Stimulated activated CD4-positive, alpha-beta T cell treated with anti-CD3 and anti-CD28 coated beads, Interleukin-2, amount 100 ng/mL, for 48 hours (primary cell): ENCODE measurements at places on chromosomes 13 and 19.
A peak's percentile ranks its signal among the peaks of the same experiment; 100 is the strongest.

GRCh38 chr13:110326263-110326904, 19.3 kb downstream of the COL4A2 start:
- DNase-seq: no peak

GRCh38 chr19:38676023-38676877, 28.8 kb downstream of the ACTN4 start:
- DNase-seq: no peak

DNA sequence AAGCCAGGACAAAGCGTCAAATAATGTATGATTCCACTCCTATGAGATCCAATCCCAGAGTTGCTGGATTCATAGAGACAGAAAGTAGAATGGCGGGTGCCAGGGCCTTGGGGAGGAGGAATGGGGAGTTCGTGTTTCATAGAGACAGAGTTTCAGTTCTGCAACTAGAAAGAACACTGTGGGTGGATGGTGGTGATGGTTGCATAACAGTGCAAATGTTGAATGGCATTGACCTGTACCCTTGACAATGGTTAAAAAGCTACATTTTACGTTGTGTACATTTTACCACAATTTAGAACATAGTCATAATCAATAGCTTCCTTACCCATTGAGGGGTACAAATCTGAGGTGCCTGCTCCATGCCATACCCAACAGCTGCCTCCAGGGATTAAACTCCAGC, 33.4 kb downstream of the MBD3L2B start:
- no peak for DNase-seq

DNA sequence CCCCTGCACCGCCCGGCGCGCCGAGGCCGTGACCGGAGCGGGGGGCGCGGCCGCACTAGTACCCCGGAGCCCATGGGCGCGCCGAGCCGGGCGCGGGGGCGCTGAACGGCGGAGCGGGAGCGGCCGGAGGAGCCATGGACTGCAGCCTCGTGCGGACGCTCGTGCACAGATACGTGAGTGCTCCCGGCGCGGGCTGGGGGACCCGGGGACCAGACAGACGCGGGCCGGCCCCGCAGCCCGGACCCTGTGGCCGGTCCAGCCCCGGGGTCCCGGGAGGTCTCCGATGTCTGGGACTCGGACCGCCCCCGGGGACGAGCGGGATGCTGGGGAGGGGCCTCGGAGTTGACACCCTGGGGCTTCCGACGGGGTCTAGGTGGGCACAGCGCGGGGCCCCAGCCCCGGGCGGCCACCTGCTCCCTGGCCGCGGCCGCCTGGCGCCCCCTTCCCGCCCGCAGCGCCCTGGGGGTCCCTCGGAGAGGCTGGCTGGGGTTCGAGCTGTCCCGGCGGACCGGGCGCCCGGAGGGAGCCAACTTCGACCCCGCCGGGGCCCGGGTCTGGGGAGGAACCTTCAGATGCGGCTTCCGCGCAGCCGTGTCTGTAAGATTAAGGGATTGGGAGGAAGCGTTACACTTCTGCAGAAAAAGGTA, 568 bp downstream of the ATP11A start:
- peak; percentile 19 for DNase-seq

DNA sequence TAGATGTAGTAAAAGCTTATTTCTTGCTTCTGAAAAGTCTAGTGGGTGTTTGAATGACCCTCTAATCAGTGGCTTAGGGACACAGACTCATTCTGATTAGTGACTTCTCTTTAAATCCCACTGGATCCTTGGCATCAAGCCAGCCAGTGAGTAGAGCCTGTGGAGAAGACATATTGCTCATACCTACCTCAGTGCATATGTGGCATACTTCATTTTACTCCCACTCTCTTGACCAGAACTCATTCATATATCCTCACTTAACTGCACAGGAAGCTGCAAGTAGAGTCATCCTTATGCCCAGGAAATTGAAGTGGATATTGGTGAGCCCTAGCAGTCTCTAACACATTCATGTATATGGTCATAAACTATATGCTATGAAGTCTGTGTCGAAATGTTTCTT, 148.3 kb downstream of the PDS5B start:
- DNase-seq: no peak

- no peak for DNase-seq
These were observed 40.2 kb downstream of the RFXAP start for GRCh38 chr13:36859259-36859658.

GRCh38 chr19:48466561-48467325, 2.4 kb upstream of the CYTH2 start:
- DNase-seq: no peak

- no peak for DNase-seq
These were observed 3.2 kb downstream of the LHFPL6 start for GRCh38 chr13:39599842-39600241.

GRCh38 chr13:100330662-100331061, 241.8 kb downstream of the PCCA start:
- no peak for DNase-seq

GRCh38 chr19:44643605-44644401, at the start of gene PVR:
Gene PVR (plus strand): TSS chr19:44643910. CDS start chr19:44644097, 187 bp downstream.
- DNase-seq: peak; percentile 34

- DNase-seq: peak; percentile 52
These were observed 7.3 kb upstream of the PTPRH start for GRCh38 chr19:55216461-55217198.

DNA sequence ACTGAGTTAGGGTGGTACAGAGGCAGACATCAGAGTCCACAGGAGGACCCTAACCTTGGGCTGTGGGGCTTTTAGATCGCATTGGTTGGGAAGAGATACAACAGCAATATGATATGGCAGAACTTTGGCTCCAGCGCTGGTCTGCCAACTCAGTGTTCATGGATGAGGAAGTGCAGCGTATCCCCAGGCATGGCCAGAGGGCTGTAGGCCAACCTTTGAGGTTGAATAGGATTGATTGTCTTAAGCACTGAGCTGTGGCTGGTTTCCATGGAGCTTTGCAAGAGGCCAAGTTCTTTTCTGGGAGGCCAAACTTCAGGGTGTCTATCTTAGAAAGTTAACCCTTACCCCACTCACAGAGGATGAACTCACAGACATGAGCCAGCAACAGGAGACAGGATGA, 144.1 kb upstream of the TMTC4 start:
- DNase-seq: no peak

DNA sequence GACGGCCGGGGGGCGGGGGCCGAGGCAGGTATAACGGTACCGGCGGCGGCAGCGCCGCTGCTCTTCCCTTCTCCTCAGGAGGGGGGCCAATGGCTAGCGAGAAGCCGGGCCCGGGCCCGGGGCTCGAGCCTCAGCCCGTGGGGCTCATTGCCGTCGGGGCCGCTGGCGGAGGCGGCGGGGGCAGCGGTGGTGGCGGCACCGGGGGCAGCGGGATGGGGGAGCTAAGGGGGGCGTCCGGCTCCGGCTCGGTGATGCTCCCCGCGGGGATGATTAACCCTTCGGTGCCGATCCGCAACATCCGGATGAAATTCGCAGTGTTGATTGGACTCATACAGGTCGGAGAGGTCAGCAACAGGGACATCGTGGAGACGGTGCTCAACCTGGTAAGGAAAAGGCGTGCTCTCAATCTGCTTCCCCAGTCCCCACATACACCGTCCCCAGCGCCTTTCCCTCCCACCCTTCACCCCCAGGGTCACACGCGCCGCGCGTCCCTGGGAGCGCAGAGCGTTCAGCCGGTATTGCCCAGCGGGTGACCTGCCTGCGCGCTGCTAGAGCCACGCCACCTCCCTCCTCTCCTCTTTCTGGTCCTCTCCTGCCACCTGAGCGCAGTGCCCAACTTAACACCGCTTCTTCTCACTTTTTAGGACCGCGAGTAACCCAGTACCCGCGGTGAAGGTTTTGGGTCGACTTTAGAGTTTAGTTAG, 814 bp downstream of the NBEA start:
- DNase-seq: peak; percentile 1

DNA sequence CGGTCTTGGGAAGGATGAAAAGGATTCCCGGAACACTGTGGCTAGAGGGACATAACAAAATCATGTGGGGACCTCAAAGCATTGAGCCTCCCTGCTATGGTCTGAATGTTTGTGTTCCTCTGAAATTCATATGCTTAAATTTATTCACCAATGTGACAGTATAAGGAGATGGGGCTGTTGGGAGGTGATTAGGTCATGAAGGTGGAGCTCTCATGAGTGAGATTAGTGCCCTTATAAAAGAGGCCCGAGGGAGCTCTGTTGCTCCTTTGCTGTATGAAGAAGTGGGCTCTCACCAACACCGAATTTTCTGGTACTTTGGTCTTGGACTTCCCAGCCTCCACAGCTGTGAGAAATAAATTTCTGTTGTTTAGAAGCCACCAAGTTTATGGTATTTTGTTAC, 26.1 kb upstream of the DGKH start:
- DNase-seq: no peak

GRCh38 chr13:33796095-33796494, 21.9 kb upstream of the RFC3 start:
- no peak for DNase-seq

DNA sequence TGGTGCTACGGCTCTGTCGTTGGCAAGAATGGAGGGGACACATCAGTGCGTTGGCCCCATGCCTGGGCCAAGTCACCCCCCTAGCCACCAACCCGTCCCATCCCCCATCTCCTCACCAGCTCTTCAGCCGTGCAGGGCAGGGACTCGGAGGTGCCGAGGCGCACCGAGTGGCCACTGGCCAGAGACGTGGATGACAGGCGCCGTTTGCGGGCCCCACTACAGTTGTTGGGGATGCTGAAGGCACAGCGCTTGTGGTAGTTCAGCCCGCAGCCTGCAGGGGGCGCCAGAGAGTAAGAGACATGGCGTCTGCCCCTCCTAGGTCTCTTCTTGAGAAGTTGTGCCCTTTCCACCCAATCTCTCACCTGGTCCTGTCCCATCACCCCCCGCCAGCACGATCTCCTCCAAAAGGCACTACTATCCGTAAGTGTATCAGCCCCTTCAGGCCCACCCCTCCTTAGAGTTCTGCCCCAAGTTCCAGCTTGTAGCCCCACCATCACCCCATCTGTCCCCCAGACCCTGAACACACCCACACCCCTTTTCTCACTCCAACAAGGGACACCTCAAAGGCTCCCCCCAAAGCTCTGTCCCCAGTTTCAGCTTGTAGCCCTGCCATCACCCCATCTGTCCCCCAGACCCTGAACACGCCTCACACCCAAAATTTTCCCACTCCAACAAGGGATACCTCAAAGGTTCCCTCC, 12.4 kb downstream of the PRKD2 start:
- DNase-seq: peak; percentile 95

DNA sequence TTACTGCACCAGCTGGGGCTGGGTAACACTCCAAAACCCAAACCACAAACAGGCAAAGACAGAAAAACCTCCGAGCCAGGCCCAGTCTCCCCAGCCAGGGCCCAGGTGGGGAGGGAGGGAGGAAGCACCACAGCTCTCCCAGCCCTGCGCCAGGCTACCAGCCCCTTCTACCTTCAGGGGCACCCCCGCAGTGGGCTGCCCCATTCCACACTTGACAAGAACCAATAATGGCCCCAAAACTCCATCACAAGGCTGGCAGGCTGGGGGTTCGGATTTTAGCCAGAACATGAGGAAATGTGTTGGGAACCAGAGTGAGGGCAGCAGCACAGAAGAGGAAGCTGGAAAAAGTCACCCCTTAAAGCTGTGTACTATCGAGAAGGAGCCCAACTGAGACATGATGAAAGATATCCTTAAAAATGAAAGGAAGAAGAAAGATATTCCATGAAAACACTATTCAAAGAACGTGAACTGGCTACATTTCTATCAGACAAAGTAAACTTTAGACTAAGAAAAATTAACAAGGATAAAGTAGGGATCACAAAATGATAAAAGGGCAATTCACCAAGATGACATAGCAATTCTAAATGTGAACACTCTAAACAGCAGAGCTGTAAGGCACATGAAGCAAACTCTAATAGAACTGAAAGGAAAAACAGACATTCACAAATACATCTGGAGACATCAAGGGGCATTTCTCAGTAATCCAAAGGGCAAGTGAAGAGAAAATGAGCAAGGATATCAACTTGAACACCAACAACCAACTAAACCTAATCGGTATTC, 12.9 kb downstream of the TUBGCP3 start:
- no peak for DNase-seq

- no peak for DNase-seq
These were observed 109.2 kb downstream of the HSPH1 start for GRCh38 chr13:31052478-31052877.

- peak; percentile 46 for DNase-seq
These were observed 4.8 kb downstream of the PPP6R1 start for GRCh38 chr19:55253842-55254624.

GRCh38 chr19:12867120-12868099, 13.8 kb downstream of the DNASE2 start:
- peak; percentile 57 for DNase-seq

- no peak for DNase-seq
These were observed 3.8 kb upstream of the OXGR1 start for GRCh38 chr13:96998051-96998450.

DNA sequence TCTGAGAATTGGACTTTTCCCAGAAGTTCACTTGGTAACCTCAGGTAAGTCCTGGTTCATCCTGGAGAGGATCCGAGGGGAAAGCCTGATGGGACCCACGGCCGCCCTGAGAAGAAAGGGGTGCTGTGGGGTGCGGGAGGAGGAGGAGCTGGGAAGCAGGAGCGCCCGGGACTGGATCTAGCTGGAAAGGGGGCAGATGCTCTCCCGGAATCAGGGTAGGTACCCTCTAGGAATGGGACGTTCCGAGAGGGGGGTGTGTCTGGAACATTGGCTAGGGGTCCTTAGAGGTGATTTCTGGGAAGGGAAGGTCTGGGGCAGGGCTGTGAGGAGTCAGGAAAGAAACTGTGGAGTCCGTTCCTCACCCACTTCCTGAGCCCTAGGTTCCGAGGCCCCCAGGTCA, 38.7 kb upstream of the ZNF492 start:
- no peak for DNase-seq

DNA sequence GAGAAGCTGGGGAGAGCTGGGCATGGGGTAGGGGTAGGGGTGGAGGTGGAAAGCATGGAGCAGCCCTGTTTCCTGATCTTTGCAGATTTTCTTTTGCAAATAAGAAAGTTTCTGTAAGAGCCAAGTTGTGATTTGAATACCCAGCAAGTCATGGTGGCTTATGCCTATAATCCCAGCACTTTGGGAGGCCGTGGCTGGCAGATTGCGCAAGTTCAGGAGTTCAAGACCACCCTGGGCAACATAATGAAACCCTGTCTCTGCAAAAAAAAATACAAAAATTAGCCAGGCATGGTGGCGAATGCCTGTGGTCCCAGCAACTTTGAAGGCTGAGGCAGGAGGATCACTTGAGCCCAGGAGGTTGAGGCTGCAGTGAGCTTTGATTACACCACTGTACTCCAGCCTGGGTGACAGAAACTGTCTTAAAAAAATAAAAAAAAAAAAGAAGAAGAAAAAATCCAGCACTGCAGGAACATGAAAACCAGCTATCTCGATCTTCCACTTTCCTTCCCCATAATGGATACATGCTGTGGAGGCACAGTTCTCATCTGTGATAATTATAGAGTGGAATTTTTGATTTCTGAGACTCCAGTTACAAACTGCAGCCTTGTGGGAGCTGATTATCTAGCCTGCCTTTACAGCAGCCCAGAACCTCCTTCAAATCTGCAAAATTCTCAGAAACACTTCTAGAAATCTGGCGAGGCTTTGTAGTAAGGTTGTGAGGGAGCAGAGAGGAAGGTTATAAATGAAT, 12.1 kb upstream of the TEX26 start:
- no peak for DNase-seq

- DNase-seq: no peak
These were observed 10.3 kb upstream of the STRN4 start for GRCh38 chr19:46756544-46756888.
